ENCODE measurements at places on chromosomes 1 and 21.
A peak's percentile ranks its signal among the peaks of the same experiment; 100 is the strongest.

GRCh38 chr21:26405735-26406361, 167.2 kb downstream of the CYYR1 start:
- peak; percentile 88 for DNase-seq

DNA sequence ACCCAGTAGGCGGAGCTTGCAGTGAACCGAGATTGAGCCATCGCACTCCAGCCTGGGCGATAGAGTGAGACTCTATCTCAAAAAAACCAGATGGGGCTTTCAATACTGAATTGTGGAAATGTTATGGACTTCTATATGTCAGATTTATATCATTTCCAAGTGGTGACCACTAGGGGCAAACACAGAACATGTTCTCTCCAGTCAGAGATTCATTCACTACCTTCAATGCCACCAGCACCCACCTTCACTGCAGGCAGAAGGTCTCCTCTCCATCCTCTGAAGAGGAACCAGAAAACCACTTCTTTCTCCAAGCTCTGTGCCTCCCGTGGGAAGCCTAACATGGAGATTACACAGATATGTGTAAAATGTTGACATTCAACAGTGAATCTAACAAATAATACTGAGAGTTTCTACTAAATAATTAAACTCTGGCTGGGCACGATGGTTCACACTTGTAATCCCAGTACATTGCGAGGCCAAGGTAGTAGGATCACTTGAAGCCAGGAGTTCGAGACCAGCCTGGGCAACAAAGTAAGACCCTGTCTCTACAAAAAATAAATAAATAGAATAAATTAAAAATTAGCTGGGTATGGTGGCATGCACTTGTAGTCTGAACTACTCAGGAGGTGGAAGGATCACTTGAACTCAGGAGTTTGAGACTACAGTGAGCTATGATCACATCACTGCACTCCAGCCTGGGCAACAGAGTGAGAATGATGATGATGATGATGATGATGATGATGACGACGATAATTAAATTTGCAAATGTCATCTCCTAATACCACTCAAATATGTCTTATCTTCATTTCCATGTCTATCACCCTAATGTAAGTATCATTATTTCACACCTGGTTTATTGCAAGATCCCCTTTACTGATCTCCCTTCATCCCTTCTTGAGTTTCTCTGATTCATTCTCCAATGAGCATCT, 151.1 kb downstream of the ZNF281 start:
- peak; percentile 64 for DNase-seq

- DNase-seq: no peak
Measured at GRCh38 chr1:220924331-220924970, 45.2 kb downstream of the HLX start.

DNA sequence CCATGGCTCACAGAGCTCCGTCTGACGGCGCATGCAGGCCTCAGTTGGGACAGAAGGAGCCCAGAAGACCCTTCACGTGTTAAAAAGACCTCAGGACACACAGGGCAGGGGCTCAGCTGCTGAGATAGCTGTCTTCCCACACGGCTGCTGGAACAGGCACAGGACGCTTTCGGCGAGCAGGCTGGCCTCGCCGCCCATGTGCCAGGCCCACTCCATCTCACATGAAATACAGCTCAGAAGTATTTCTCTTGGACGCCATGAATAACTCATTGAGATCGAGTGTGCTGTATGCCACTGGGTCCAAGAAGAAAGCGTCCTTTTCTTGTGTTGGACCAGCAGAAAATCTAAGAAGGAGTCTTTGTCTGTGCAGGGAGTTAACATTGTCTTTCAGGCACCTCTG, 69.6 kb downstream of the SIM2 start:
- DNase-seq: no peak

DNA sequence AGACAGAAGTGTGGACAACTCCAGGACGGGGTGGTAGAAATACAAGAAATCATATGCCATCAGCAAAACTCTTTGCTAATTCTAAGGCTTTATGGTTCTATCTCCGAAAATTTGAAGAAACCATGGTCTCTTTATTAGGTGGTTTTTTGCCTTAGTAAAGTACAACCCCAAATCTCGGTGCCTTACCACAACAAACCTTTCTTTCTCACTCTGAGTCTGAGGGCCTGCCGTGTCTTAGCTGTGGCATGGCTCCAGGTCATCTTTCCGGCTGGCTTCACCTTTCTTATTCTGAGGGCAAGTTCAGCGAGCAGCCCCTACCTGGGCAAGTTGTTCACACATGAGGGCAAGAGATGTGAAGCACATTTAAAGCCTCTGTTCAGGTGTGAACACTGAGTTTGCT, 280.6 kb downstream of the TTLL7 start:
- no peak for DNase-seq

DNA sequence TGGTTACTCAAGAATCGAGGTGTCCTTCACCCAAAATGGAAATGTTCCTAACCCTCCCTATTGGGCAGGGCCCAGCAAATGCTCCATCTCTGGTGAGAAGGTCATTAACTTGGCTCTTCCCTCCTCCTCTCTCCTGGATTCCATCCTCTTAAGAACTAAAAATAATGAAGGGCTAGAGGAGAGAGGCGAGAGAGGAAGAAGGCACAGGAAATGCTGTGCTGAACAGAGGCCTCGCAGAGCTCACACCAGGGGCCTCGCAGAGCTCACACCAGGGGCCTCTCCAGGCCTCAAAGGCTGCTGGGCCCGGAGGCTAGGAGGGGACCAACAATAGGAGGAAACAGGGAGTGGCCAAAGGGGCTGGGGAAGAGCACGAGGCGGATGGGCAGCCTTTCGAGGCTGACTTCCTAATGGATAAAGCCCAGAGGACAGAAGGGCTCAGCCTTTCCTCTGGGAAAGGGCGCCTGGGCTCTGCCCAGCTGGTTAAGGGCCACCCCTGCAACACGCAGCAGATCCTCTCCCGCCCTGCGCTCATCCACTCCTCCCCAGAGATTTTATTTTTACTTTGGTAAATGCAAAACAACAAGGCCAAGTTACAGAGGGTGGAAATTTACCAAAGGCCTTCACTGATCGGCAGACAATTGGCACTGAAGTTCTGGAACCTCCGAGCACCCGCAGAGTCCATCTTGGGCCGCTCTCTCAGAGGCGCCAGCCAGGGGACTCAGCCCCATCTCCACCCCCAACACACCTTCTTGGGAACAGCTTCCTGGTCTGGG, 78.5 kb downstream of the ITPKB start:
- DNase-seq: no peak
